Esophagus (tissue), 2 donors: ENCODE measurements at places on chromosomes 2 and 18. TPM values are rescaled to one million over a fixed set of nuclear protein-coding genes. Genes with fewer than 3 reads are reported as not detected.

The C2orf78 gene
- polyA plus RNA-seq: not detected

The STARD6 gene
- polyA plus RNA-seq: not detected

The ATOH8 gene
- polyA plus RNA-seq: 5.9 TPM

The MALL gene
- polyA plus RNA-seq: 235 TPM

The GPR45 gene
- polyA plus RNA-seq: not detected

The ALLC gene
- 0.04 TPM for polyA plus RNA-seq

The HDLBP gene
- 197 TPM for polyA plus RNA-seq

The CNDP1 gene
- polyA plus RNA-seq: not detected

The PCARE gene
- 0.22 TPM for polyA plus RNA-seq

The VWA3B gene
- polyA plus RNA-seq: 0.02 TPM

The RAX gene
- 0.01 TPM for polyA plus RNA-seq

The YES1 gene
- 18.4 TPM for polyA plus RNA-seq

The SERPINB5 gene
- 174 TPM for polyA plus RNA-seq

The IGFBP5 gene
- 46.5 TPM for polyA plus RNA-seq

The FIGN gene
- 0.21 TPM for polyA plus RNA-seq

The AQP12A gene
- polyA plus RNA-seq: not detected

The GPATCH11 gene
- 2.8 TPM for polyA plus RNA-seq

The DCC gene
- polyA plus RNA-seq: not detected

The RAB17 gene
- polyA plus RNA-seq: 10.9 TPM

The C2orf15 gene
- polyA plus RNA-seq: 1.1 TPM

The MAB21L4 gene
- polyA plus RNA-seq: 254 TPM

The DSG4 gene
- polyA plus RNA-seq: not detected

The ATP6V1C2 gene
- 16.8 TPM for polyA plus RNA-seq

The LYG2 gene
- polyA plus RNA-seq: not detected

The EN1 gene
- polyA plus RNA-seq: not detected

The ADAM17 gene
- 8.1 TPM for polyA plus RNA-seq

The ADNP2 gene
- polyA plus RNA-seq: 6.2 TPM

The ZC3H6 gene
- 0.61 TPM for polyA plus RNA-seq

The POTEI gene
- not detected for polyA plus RNA-seq

The CSRNP3 gene
- polyA plus RNA-seq: 0.55 TPM

The TCF23 gene
- not detected for polyA plus RNA-seq

The GCKR gene
- 2.1 TPM for polyA plus RNA-seq

The CAPN13 gene
- 1.5 TPM for polyA plus RNA-seq

The KIDINS220 gene
- 10.7 TPM for polyA plus RNA-seq

The ATF2 gene
- 8.1 TPM for polyA plus RNA-seq

The CFAP221 gene
- 0.08 TPM for polyA plus RNA-seq

The SCYGR5 gene
- polyA plus RNA-seq: not detected

The SLC8A1 gene
- polyA plus RNA-seq: 0.73 TPM

The HOXD8 gene
- 1.3 TPM for polyA plus RNA-seq
